ENCODE measurements at places on chromosomes 7 and 10. TPM values are rescaled to one million over a fixed set of nuclear protein-coding genes. Genes with fewer than 3 reads are reported as not detected.

- no peaks in the 10 kb centered on the region for H3K4me1 ChIP-seq
- no peak overlapping the region for H3K27ac ChIP-seq
- DNase-seq: no peak
- H3K4me3 ChIP-seq: no peak overlapping the region
- H3K27me3 ChIP-seq: no peaks in the 10 kb centered on the region
Observed at GRCh38 chr7:86089455-86089854, 554.3 kb upstream of the GRM3 start.

DNA sequence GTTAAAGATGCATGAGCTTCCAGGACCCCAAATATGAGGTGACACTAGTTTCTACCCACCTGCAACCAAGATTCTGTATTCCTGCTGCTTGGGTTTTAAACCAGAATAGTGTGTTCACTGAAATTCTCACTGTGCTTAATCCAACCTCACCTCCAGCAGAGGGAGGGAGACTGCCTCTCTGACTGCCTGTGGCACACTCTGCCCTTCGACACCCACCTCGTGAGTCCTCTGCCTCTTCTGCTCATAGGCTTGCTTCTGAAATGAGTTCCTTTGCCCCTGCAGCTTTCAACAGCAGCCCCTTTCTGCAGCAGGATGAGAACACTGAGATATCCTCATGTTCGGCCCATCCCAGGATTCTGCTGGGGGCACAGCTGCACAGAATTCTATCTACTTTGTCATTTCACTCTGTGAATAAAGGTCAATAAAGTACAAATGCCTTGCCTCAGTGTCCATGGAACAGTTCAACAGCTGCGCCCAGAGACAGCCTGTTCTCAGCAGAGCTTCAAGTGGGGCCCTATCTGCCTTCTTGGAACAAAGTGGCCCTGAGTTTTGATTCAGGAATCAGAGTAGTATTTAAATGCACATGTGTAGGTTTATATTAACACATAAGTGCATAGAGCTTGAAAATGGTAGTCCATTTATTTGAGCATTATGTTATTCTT, 632.5 kb downstream of the TNS3 start:
- no peak for DNase-seq
- no peaks in the 10 kb centered on the region for H3K4me1 ChIP-seq
- H3K27me3 ChIP-seq: no peaks in the 10 kb centered on the region
- H3K27ac ChIP-seq: no peak overlapping the region

GRCh38 chr10:101241840-101242707, 12.8 kb upstream of the LBX1 start:
- no peaks in the 10 kb centered on the region for H3K36me3 ChIP-seq
- no peak overlapping the region for H3K27ac ChIP-seq
- peaks cover 59% of the 10 kb centered on the region for H3K27me3 ChIP-seq
- no peak overlapping the region for H3K4me3 ChIP-seq

- no peaks in the 10 kb centered on the region for H3K4me1 ChIP-seq
- peaks cover 2% of the 10 kb centered on the region for H3K36me3 ChIP-seq
- no peak overlapping the region for H3K4me3 ChIP-seq
- DNase-seq: no peak
- H3K27me3 ChIP-seq: no peaks in the 10 kb centered on the region
- no peak overlapping the region for H3K27ac ChIP-seq
Observed at GRCh38 chr7:84042110-84042539, 152.5 kb downstream of the SEMA3A start.

- no peak for DNase-seq
- H3K36me3 ChIP-seq: no peaks in the 10 kb centered on the region
- H3K27me3 ChIP-seq: peaks cover 7% of the 10 kb centered on the region
Observed at GRCh38 chr7:40572810-40573465, 438.1 kb downstream of the SUGCT start.

- H3K4me1 ChIP-seq: peaks cover 2% of the 10 kb centered on the region
- no peak overlapping the region for H3K4me3 ChIP-seq
- no peak overlapping the region for H3K27ac ChIP-seq
- H3K36me3 ChIP-seq: no peaks in the 10 kb centered on the region
Observed at GRCh38 chr10:9302140-9302746, 1247.8 kb downstream of the GATA3 start.

GRCh38 chr7:22219739-22220493, 137.0 kb downstream of the RAPGEF5 start:
- H3K4me1 ChIP-seq: no peaks in the 10 kb centered on the region
- no peak for DNase-seq
- no peaks in the 10 kb centered on the region for H3K36me3 ChIP-seq
- H3K27me3 ChIP-seq: peaks cover 16% of the 10 kb centered on the region
- H3K27ac ChIP-seq: no peak overlapping the region

DNA sequence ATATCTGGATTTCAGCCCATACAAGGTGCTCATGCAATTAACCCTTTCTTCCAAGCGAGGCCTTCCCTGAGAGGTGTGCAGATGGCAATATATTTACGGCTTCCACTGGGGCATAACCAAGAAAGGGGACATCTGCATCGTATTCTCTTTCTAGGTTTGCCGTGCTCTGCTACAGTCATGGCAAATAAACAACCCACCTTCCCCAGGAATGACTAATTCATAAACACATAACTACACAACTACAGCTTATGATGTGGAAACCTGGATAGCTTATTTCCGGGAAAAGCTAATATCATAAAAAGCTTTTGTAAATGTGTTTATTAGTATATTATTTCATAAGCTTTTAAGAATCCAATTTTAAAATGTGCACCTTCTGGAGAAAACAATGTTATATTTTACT, 120.0 kb downstream of the CAMK1D start:
- H3K27ac ChIP-seq: no peak overlapping the region
- H3K27me3 ChIP-seq: no peaks in the 10 kb centered on the region
- DNase-seq: no peak
- no peaks in the 10 kb centered on the region for H3K36me3 ChIP-seq
- H3K4me3 ChIP-seq: no peak overlapping the region
- H3K4me1 ChIP-seq: peaks cover 6% of the 10 kb centered on the region

DNA sequence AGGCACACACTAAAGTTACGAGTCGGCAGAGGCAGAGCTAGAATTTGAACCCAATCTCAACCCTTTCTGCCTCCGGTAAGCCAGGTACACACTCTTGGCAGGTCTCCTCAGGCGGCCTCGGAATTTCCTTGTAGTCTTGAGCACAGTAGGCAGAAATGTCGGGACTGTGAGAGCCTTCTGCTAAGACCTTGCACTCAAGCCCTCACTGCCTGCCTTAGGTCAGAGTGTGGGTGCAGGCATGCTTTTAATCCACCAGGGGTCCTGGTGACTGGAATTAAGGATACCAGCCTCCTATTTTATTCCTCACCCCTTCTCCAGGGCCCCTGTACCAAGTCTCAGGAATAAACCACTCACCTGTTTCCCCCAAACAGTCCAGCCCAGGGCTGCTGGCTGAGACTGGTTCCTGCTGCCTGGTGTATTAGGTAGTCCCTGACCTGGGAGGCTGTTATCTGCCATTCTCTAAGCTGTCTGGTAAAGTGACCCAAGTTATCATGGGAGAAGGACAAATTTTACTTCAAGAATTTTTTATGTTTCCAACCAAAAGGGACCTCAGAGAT, 855 bp downstream of the ATP6V1F start:
- peaks cover 19% of the 10 kb centered on the region for H3K4me1 ChIP-seq
- DNase-seq: peak; percentile 56
- peak overlapping the region; percentile 99 for H3K27ac ChIP-seq

CALCR gene
- not detected for total RNA-seq
